A549 treated with dexamethasone at 1 μM for 4 hours (cell line): ENCODE measurements at places on chromosomes 4 and X. TPM values are rescaled to one million over a fixed set of nuclear protein-coding genes. Genes with fewer than 3 reads are reported as not detected.

The FGF5 gene
- 0.11 to 0.31 TPM (median 0.12 TPM) in 5 replicates for total RNA-seq

The ADAD1 gene
- total RNA-seq: not detected in 5 replicates

The CACNA1F gene
- total RNA-seq: not detected in 5 replicates

The GLUD2 gene
- 1.8 to 2.4 TPM (median 2.0 TPM) in 5 replicates for total RNA-seq

The INTU gene
- 0.99 to 1.5 TPM (median 1.3 TPM) in 5 replicates for total RNA-seq

The S100P gene
- 89.2 to 107 TPM (median 90.8 TPM) in 5 replicates for total RNA-seq
